ENCODE measurements at places on chromosomes 7 and 10.

DNA sequence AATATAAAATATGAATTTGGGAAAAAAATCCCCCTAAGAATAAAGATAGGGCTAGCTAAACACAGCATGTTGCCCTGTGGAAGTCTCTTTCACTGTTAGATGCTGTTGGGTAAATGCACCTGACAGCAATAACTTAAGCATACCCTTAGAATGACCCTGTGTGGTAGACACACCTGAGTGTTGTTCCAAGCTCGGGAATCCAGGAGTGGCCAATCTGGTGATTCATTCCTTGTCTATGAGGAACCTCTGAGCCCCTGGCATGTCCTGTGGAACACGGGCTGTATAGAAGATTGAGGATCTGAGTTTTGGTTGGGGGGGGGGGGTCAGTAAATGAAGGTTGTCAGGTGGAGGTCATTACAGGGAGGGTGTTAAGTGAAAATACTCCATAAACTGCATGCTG is 730.0 kb upstream of the IGFBP3 start:
- no peak for DNase-seq

DNA sequence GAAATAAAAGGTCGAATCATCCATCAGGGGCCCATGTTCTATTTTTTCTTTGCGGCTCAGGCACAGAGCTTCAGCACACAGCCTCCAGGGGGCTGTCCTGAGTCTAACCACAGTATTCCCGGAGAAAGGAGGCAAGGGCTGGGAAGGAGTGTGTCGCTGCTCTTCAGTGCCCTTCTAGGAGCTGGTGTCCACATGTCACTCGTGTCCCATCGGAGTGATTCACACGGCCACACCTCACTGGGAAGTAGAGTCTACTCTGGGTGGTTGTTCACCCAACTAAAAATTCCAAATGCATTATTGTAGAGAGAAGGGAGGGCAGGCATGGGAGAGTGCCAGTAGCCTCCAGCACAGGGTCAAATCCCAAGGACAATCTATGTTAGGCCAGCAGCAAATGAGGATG is 114.8 kb upstream of the LANCL2 start:
- DNase-seq: no peak

- no peak for DNase-seq
Measured at GRCh38 chr7:29265208-29265923, 70.8 kb downstream of the CHN2 start.

DNA sequence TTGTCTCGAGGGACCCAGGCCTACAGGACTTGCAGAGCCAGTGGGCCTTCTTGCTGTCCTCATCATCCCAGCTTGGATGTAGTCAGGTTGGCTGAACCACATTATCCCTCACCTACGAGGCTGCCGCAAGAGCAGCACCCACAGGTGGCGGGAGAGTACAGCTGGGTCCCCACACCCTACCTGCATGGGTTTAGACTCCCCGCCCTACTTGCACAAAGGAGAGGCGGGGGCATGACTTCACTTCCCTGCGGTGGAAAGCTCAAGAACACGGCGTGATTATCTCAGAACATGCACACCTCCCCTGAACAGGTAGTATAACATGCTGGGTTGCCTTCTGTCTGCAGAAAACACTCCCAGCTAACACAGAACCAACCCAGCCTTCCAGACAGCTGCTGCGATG is 57.5 kb downstream of the CTBP2 start:
- DNase-seq: no peak

- DNase-seq: no peak
Measured at GRCh38 chr10:86036544-86036831, 330.1 kb downstream of the GRID1 start.

DNA sequence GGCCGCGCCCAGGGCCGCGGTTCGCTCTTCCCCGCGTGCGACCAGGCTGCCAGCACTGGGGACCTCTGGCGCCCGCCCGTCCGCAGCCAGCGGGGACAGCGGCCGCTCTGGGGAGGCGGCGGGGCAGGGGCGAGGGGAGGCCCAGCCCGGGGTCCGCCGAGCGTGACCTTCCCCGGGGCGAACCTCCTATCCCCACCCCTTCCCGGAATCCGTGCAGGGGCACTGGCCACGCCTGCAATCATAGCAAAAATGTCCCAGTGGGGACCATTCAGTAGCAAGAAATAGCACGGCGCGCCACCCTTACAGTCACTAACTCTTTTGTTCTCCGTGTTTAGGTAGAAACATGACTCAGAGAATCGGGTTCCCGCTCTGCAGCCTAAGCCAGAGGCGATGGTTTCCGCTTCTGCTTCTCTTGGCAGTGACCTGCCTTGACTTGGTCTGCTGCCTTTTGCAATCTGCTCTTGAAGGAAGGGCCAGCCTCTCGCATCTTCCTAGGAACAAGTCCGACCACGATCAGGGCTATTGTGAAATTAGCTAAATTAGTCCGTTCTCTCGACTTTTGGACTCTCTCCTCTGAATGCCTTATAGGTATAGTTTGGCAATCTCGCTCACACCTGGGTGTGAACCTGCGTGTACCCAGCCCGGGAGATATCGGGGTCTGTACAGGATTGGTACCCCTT is 79.3 kb upstream of the ACBD5 start:
- DNase-seq: no peak

- no peak for DNase-seq
Measured at GRCh38 chr10:131972474-131973071, 9.2 kb downstream of the BNIP3 start.

DNA sequence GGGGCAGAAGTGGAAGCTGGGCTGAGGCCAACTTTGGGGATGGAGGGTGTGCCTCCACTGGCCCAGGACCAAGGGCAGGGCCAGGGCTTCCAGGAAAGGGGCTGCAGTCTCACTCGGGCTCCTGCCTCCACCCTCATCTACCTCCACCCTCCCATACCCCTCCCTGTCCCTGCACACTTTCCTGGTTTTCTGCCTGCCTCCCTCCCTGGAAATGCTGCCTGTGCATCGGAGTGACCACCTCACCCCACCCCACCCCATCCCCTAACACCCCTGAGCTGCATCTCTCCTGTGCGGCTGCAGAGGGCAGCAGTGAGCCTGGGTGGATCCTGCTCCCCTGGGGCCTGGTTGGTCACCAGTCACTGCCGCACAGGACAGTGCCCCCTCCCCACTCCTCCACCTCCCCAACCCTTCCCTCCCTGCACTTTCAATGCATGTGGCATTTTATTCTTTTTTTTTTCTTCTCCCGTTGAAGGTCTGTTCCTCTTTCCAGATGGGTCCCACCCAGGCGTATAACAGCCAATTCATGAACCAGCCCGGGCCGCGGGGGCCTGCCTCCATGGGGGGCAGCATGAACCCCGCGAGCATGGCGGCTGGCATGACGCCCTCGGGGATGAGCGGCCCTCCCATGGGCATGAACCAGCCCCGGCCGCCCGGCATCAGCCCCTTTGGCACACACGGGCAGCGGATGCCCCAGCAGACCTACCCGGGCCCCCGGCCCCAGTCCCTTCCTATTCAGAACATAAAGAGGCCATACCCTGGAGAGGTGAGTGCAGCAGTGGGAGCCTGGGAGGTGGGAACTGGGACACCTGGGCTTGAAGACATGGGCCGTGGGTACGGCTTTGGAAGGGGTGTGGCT is 54.1 kb upstream of the PPIF start:
- no peak for DNase-seq

DNA sequence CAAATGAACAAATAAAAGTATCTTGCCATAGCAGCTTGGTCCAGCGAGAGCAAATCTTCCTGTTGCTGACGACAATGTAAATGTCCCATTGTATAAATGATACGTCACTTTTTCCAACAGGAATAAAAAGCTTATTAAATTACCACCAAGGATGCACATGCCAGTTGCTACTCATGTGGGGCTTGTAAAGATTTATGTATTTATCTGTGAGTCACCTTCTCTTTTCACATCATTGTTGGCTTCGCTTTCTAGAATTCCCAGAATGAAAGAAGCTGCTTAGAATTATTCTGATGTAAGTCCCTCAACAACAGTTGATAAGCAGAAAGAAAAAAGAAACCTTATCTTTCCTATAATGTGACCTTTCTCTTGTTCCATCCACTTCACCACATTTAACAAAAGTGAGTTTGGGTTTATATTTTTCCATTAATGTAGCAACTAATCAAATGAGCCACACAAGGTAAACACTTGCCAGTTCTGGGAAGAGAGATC is 22.4 kb downstream of the DNAJC12 start:
- no peak for DNase-seq

DNA sequence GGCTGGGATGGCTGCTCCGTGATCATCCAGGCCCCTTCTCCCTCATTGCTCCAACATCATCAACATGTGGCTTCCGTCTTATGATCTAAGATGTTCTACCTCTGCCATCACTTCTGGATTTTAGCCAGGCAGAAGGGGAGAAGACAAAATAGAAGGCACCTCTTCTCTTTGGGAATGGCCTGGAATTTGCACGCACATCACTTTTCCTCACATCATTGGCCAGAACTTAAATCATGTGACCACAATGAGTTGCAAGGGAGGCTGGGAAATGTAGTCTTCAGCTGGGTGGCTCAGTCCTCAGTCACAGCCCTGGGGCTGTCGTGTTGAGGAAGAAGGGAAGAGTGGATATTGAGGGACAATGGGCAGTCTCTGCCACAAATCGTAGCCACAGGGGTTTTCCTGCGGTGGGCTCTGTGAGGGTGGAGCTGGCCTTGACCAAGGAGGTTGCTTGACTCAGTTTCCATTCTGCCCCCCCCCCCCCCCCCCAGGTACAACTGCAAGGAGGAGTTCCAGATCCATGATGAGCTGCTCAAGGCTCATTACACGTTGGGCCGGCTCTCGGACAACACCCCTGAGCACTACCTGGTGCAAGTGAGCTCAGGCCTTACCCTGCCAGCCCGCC is 50.3 kb downstream of the PALD1 start:
- DNase-seq: no peak

- DNase-seq: no peak
Measured at GRCh38 chr10:93034426-93034825, 26.2 kb upstream of the CYP26C1 start.

DNA sequence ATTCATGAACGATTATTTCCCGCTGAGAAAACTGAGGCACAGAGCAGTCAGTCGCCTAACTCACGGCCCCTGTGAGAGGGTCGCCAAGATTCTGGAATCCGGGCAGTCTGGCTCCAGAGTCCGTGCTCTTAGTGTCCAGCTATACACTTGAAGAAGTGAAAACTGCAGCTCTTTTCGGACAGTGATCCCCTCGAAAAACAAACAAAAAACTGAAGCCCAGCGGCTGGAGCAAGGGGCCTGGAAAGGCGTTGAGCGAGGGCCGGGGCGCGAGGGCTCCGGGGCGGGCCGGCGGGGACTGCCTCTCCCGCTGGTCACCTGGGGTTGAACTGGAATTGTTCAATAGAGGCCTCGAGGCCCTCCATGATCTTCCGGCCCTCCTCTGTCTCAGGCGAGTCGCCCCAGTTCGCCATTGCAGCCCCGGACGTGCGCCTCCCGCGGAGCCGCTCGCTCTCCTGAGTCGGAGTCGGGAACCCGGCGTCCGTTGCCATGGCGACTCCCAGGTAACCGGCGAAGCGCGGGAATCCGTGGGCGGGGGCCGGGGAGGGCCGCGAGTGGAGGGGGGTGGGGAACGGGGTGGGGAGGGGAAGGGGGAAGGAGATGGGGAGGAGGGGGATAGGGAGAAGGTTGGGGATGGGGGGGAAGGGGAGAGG is 881 bp downstream of the C10orf67 start:
- DNase-seq: no peak

DNA sequence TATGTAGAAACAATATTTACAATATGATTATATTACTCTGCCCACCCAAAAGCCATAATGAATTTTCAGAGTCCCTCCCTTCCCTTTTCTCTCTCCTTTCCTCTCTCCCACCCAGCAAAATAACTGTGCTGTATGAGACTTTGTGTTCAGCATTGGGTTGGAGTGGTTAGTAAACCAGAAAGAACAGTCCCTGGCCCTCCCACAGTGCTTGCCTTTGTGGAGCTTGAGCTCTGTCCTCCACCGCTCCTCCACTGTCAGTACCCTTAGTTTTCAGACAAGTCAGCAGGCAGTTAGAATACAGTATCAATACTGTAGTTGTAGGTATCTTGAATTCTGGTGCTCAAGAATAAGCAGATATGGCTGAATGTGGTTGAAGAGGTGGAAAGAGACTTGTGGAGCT is 92.7 kb downstream of the CDK14 start:
- no peak for DNase-seq

DNA sequence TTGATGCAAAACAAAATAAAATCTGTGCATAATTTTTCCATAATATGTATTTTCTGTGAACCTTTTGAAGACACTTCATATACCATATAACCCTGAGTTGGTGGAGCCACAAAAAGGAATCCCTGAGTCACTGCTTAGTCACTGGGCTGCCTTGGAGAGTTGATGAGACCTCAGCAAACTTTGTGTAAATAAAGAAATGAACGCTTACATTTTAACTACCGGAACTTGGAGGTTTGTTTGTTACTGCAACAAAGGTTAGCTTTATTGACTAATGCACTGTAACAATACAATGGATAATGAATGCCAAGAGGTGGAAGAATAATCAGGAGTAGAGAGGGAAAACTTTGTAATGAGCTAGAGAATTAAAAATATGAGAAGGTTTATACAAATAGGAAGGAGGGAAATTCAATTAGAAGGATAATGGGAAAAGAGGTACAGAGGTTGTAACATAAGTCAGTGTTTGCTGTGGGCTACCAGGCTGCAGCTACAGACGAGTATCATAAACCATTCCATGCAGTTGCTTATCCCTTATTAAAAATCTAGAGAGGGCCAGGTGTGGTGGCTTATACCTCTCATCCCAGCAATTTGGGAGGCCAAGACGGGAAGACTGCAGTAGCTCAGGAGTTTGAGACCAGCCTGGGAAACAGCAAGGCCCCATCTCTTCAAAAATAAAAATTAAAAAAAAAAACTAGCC is 1042.1 kb downstream of the TYW1 start:
- DNase-seq: no peak

- peak; percentile 90 for DNase-seq
Measured at GRCh38 chr10:58457761-58458616, 54.7 kb upstream of the BICC1 start.

DNA sequence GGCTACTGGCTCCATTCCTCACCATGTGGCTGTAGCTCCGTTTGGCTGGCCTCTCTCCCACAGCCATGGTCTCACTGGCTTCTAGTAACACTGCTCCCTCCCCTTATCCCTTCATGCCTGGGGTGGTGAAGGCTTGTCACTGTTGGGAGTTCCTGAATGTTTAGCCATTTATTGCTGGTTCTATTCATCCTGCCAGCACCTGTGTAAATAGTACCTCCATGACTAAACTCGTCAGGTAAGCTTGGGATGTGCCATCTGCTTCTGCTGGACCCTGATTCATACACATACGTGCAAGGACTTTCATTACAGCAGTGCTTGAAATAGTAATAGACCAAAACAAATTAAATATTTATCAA is 61.6 kb downstream of the CCDC71L start:
- DNase-seq: no peak

DNA sequence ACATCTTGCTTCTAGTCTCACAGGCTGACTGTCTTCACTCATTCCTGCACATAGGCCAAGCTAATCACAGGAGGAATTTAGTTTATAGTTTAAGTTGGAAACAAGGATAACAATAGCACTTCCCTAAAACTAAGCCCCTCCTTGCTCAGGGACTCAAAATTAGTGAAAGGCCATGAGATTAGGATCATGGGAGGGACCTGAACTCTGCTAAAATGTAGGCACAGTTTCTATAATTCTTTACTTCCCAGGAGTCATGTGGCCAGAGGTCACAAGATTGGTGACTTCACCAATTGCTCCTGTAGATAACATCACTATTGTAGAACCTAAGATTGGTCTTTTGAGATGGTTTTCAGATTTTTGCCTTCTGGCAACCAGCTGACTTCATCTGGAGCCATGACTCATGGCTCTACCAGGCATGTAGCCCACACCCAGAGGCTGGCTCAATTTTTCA is 14.8 kb upstream of the UPP1 start:
- DNase-seq: no peak

GRCh38 chr7:142881586-142882337 is 3.8 kb downstream of the TRPV6 start:
- DNase-seq: no peak

Measured in HFF-Myc (cell line).